ENCODE measurements at places on chromosomes 5 and 9.

DNA sequence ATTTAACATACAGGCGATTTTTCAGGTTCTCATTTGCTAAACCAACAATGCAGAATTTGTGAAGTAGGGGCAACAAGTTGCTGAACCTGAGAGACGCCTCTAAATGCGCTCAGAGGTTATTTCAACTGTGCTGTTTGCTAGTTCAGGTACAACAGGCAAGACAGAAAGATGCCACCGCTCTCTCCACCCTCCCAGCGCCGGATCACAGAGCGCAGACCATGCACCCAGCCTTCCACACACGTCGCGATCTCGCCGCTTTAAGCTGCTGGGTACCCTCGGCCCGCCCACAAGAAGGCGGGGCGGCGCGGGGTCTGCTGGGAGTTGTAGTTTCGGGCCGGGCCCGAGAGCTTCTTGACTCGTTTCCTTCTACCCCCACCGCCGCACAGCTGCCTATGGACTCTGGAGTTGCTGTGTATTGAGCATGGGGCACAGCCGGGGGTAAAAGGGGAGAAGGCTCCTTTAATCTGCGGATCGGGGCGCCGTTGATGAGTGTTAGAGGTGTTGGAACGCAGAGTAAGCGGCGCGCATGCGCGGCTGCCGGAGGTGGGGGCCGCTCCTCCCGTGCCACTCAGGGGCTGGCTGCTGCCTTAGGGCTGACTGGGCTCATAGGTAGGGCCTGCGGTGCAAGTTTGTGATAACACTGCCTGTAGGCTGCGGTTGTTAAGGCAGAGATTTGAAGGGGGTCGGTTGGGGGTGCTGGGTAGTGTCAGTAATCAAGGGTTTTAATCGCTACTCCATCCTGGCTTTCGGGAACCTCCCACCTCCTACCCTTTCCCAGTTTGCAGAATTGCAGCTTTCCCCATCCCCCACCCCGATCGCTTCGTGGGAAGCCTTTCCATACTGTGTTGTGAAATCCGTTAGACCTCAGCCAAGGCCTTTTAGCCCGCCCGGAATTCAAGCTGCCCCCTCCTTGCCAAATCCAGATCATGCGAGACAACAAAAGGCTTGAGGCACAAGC, 40.3 kb upstream of the ABCA1 start:
- peak; percentile 90 for DNase-seq

GRCh38 chr5:123721675-123722276, 209.8 kb downstream of the CSNK1G3 start:
- DNase-seq, result no peak

GRCh38 chr9:11871852-11872251, 821.3 kb upstream of the TYRP1 start:
- DNase-seq, result no peak

- no peak for DNase-seq
Observed at GRCh38 chr5:149840226-149840825, 104.3 kb downstream of the PDE6A start.
